Cortex of kidney (tissue), 1 donor: ENCODE measurements at places on chromosomes 7 and 10.

DNA sequence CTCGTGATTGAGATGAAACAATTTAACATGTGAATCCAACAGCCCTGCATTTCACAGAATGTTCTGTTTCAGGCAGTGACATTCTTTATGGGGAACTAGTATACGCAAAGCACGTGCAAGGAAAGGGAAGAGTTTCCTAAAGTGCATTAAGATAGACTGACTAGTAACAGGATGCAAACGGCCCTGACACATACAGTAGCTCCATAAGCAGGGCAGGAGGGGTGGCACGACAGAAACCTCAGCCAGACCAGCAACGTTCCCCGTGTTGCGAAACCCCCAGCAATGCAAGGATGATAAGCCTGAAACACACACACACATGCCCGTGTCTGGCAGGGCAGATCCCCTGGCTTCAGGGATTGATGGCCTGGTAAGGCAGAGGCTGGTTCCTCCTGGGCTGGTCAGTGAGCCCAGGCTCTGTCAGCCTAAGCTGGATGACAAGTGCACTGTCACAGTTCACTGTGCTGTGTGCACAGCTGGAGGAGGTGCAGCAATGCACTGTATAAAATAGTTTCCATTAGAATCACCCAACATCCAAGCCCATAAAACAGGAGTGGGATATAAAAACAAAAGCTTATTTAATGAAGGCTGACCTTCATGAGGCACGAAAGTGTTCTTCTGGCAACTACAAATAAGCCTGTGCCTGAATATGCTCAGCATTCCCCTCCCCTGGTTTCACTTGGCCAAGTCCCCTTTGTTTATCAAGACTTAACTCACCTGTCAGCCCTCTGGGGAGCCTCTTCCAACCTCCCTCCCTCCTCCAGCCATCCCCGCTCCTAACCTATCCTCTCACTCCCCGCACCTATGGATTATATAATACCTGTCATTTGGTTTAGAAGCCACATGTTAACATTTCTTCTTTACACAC, 88.8 kb downstream of the GSAP start:
- DNase-seq: no peak

GRCh38 chr7:83362871-83363550, 200.3 kb upstream of the PCLO start:
- no peak for DNase-seq

DNA sequence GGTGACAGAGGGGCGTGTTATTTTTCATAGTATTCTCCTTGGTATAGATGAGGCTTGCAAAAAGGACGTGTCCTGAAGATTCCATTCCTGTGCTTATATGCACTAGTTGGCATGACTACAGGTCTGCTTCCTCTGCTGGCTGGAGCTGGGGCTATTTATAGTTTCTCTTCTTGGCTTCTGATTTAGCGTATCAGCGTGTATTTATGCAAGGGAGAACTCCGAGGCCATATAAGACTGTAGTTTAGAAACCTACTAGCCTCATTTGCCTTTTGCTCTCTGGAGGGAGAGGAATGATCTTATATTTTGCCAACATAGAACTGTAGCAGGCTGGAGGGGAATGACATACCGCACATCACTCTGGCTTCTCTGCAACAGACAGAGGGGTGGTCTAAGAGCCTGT, 39.7 kb downstream of the CACNB2 start:
- DNase-seq: no peak

DNA sequence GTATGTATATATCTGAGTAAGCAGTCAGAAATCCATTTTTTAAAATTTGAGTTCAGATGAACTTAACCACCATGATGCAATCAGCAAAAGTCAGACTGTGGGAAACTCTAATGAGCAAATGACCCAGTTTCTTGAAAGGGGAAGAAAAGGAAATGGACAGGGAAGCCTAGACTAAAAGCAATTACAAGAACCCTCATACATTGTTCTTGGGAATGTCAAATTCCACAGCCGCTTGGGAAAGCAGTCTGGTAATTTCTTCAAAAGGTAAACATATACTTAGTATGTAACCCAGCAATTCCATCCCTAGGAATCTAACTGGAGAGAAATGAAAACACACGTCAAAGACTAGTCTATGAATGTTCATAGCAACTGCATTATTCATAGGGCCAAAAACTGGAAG, 16.4 kb upstream of the FOXK1 start:
- no peak for DNase-seq

- DNase-seq: no peak
Measured at GRCh38 chr10:98513704-98514103, 67.0 kb upstream of the HPS1 start.

DNA sequence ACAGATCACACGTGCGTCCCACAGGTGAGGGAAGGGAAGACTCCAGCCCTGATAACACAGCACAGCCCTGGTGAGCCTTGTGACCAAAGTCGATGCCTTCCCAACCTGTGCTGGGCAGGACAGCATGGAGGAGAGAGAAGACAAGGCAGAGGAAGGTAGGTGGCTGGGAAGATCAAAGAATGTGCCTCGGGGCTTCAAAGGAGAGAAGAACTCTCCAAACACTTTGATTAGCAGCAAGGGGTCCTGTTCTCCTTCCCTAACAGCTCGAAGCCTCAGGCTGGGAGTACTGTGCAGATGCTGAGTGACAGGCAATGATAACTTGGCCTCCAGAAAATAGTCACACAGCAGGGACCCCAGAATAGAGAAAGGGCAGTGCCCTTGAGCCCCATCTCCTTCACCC, 288.5 kb downstream of the TCERG1L start:
- DNase-seq: no peak

- DNase-seq: no peak
Measured at GRCh38 chr10:120161111-120161510, 268.6 kb downstream of the SEC23IP start.

GRCh38 chr7:122307228-122307621, 2.7 kb upstream of the FEZF1 start:
- DNase-seq: no peak

DNA sequence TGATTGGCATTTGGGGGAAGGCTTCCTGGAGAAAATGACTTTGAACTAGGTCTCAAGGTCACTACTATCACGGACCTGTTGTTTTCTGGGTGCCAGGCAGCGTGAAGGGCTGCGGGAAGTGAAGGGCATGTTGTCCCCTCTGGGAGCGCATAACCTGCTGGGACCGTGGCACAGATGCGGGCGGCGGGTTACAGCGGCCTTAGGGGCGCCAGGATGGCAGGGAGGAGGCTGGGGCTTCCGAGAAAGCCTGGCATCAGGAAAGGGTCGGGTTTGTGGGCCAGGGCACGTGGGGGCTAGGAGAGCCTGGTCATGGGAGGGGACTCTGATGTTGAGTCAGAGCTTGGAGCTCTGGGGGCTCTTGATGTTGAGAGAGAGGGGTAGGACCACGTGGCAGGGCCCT, 6.1 kb downstream of the SLC4A2 start:
- DNase-seq: no peak

DNA sequence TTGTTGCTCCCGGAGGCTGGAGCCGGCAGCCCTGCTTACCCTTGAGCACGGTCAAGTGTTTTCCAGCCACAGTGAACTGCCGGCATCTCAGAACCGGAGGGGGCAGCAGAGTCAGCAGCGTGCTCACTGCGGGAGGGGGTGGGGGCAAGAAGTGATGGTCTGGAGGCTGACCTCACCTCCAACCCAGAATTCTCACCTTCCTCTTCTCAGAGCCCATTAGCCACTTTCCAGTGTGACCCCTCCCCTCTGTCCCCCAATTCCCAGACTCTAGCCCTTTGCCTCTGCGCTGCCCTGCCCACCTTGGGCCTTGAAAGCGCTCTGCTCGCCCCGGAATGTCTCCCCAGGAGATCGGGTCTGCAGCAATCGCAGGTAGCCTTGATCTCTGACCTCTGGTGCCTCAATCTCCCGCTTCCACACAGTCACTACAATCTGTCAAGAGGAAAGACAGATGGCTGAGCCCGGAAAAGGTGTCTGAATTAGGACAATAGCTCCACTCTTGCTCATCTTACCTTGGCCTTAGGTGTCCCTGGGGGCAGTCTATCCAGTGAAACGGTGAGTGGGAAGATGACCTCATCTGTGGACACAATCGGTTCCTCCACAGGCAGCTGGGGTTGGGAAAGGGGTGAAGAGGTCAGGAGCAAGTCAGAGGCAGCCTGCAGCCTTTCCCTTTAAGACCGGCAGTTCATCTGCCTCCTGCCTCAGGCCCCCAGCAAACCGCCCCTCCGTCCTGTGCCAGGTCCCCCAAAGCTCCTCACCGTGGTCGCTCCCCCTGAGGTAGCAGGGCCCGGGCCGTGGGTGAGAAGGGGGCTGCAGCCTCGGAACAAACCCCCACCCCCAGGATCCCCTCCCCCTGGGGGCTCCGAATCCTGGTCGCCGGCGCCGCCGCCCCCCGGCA, 942 bp downstream of the TRAPPC14 start:
- no peak for DNase-seq

- no peak for DNase-seq
Measured at GRCh38 chr7:65250697-65251395, 122.8 kb upstream of the ZNF92 start.

GRCh38 chr7:19009241-19009935, 108.0 kb downstream of the TWIST1 start:
- DNase-seq: no peak

GRCh38 chr10:34184939-34185386, 630.1 kb downstream of the PARD3 start:
- no peak for DNase-seq

DNA sequence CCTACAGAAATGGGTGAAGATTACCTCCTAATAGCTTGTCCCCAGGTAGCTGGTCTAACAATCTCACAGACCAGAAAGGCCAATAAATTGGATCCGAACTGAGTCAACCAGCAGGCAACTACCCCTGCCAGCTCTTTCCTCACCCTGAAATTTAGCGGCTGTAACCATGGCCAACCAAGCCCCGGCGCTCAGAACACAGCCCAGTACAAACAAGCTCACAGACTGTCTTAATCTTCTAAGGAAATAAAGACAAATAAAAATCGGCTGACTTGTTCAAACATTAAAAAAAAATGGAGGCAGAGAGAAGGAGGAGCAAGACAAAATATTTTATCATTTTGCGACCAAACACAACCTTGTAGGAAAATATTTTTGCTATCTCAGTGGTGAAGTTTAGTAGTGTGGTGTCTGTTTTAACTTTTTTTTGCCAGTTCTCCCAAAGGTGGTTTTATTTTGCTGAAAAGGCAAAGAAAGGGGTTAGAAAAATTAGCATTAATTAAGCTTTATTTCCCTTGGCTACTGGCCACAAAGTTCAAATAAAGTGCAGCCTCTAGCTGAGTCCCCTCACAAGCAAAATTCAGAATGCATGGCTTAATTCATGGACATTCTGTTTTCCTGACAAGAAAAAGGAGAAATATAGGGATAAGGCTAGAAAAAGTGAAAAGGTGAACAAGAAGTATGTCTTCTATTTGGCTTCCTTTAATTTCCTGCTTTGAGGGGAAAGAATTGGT, 313.0 kb upstream of the NPVF start:
- DNase-seq: no peak

DNA sequence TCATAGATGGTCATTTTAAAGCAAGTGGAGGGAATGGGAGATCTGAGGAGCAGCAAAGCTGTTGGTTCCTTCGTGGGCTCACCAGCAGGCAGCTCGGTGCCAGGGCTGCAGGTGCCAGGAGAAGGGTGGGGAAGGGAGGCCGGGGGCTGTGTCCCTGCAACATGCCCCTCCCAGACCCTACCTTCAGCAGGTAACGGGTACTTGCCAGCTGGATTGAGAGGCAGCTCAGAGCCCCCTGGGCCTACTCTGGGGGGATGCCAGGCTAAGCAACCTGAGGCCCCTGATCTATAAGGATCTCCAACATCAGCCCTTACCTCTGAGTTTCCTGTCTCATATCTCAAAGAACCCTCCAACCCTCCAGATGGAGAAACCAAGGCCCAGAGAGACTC, 173.3 kb downstream of the NEURL1 start:
- no peak for DNase-seq

DNA sequence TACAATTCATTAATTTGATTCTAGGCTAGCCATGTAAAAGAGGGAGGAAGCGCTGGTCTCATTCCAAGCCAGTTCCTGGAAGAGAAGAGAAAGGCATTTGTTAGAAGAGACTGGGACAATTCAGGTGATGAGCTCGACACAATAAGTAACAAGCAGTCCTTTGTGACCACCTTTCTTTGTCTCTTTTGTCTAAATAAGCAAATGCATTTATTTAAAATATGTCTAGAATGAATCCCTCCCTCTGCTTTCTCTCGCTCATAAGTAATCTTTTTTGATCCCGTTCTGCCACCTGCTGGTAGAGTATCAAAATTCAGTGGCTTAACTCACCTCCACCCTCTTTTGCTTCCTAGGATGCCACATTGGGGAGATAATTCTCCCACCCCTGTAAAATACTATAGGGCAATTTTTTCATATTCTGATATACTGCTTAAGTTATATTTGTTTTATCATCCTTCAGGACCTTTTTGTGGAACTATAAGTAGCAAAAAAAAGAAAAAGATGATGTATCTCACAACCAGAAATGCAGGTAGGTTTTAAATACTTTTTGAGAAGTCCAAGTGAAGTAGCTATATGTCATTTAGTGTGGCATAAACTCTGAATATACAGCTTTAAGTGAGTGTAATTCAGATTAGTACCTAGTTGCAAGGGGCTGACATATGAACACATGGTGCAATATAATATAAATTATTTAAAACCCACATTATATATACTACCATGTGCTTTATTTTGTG, 91.5 kb downstream of the GSDME start:
- DNase-seq: no peak

GRCh38 chr7:158040199-158040598, 547.4 kb downstream of the PTPRN2 start:
- DNase-seq: no peak

DNA sequence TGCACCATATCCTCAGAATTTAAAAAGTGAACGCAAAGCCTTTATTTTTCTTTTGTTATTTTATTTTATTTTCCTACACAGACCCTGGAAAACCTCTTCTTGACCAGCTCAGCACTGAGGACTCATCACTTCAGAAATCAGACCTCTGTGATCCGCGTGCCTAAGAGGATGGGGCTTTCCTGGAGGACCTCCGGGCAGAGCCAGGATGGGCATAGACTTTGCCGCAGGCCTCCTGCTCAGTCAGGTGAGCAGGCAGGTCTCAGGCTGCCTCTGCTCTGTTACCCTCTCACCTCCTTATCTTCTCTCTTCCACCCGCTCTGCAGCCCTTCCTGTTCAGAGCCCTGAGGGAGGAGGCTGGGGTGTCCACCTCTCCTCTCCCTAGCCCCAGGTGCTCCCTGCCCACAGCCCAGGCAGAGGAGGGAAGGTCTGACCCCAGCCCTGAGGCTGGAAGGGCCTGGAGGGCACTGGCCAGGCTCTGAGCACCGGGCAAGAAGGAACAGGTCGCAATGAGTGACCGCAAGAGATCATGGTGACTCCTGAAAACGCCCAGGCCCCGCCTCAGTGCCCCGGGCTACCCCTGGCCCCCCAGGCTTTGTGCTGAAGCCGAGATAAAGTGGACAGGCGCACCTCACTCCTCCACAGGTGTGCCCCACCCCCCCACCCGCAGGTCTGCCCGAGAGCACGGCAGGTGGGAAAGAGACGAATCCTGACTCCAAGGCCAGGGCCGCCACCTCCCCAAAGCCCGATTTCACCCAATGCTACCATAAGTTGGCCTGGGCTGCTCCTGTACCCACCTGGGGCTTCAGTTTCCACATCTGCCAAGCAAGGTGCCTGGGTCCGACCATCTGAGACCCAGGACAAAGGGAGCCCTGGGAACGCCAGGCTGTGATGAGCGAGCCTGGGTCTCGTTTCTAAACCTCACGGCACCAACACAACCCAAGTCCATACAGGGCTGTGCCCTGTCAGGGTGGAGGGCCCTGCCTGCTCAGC, 2.8 kb downstream of the CALML5 start:
- no peak for DNase-seq

- no peak for DNase-seq
Measured at GRCh38 chr7:69756235-69756634, 158.0 kb downstream of the AUTS2 start.

- no peak for DNase-seq
Measured at GRCh38 chr10:110323503-110323902, 18.8 kb upstream of the SMNDC1 start.
